NCI-H2227 treated with DMSO at 0.1 percent for 48 hours (cell line): ENCODE measurements at places on chromosomes 2 and 18.
A peak's percentile ranks its signal among the peaks of the same experiment; 100 is the strongest.

DNA sequence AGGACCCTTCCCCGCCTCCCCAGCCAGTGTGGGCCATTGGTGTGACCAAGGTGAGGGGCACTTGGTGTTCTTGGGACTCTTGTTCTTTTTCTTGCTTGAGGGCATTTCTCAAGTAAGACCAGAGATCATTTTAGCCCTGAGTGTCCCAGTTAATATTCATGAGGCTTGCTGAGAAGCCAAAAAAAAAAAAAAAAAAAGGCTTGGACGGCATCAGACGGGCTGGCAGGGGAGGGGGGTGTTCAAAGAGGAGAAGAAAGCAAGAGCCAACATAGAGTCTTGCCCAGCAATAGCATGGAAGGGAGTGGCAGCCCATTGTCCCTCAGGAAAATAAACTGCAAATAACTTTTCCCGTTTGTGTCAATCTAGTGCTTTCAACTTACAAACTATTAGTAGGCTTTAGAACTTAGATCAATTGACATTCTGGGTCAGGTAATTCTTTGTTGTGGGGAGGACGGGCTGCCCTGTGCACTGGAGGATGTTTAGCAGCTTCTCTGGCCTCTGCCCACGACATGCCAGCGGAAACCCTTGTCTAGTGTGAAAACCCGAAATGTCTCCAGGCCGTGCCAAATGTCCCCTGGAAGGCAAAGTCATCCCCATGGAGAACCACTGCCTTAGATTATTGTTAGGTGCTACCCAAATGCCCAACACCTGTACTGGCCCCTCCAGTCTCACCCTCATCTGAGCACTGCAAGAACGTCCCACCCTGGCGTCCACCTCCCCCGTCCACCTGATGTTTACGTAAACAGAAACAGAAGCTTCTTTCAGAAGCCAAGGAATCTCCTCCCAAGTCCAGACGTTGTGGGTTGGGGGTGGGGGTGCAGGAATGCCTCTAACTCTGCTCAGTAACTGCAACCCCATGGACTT is 163.4 kb downstream of the BCL2 start:
- no peak for DNase-seq

- no peak for DNase-seq
Observed at GRCh38 chr2:127726158-127726880, 25.0 kb downstream of the SFT2D3 start.

GRCh38 chr18:48405978-48406377 is 3.2 kb downstream of the ZBTB7C start:
- DNase-seq, result no peak

DNA sequence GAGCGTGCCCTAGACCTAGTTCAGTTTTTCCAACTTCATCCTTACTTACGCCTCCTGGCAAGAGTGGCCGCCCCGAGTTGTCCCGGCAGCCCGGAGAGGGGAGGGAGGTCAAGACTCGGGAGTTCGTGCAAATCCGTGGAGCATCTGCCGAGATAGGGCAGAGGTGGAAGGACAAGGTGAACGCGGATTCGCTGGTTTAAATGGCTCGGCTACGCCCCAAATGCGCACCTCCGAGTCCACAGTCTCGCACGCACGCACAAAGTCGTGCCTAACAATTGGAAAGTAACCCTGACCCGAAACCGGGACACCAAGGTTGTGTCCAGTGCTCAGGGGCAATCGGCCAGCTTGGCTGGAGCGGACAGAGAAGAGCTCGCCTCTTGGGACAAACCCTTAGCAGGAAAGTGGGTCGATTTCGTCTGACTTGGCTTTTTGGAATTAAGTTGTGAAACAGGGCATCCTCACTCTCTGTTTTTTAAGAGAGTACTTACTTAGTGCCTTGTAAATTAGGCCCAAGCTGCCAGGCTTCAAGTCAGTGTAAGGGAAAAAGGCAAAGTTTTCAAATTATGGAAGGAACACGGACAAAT is 726 bp upstream of the SS18 start:
- no peak for DNase-seq

GRCh38 chr18:39415471-39415870 is 1849.9 kb upstream of the CELF4 start:
- DNase-seq, result no peak

DNA sequence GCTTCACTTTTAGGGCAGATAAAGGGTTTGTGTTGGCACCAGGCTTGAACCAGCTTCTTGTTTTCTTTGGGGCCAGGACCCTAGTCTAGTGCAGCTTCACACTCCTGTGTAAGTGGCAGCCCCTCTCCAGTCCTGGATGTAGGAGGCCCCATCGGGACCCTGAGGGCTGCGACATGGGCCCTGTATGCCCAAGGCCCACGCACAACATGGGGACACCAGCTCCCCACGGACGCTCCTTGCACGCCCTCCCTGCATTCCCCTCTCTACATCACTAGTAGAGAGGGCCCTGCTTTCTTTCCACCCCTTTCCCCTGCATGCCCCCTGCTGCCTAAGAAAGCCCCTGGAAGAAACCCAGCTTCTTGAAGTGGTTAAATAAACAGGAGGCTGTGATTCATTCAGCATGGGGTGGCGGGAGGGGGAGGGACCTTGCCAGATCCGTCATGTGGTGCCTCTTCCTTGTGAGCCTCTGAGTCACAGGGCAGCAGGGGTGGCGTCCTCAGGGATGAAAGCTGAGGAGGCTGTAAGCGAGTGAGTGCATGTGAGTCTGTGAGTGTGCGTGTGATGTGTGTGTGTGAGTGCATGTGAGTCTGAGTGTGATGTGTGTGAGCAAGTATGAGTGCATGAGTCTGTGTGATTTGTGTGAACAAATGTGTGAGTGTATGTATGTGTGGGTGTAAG is 42.5 kb downstream of the COPS8 start:
- no peak for DNase-seq

- no peak for DNase-seq
Observed at GRCh38 chr2:147255812-147256211, 589.0 kb upstream of the ACVR2A start.

DNA sequence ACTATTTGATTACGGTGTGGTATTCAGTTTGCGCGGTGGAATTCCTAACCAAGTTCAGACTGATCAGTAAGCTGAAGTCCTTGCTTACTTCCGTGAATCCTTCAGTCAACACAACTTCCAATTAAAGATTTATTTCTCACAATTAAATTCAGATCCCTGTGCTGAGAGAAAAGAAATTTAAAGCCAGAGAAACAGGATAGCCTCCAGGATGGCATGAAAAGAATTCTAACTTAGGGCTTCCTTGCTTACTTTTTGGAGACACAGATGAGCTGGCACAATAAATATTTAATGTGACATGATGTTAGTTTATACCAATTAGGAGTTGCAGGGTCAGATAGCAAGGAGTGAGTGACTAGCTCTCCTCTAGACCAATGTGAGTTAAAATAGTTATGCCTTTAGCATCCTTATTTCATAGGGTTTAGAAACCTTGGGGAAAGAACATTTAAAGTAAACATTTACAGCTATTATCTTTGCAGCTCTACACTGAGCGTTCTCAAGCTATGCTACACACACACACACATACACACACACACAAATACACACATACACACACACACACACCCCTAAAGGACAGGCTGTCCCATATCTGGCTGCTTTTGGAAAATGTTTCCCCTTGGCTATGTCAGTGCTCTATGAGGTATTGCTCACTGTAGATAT is 151.0 kb downstream of the TRIB2 start:
- DNase-seq, result no peak

- DNase-seq, result no peak
Observed at GRCh38 chr2:134683561-134684112, 35.2 kb downstream of the TMEM163 start.

DNA sequence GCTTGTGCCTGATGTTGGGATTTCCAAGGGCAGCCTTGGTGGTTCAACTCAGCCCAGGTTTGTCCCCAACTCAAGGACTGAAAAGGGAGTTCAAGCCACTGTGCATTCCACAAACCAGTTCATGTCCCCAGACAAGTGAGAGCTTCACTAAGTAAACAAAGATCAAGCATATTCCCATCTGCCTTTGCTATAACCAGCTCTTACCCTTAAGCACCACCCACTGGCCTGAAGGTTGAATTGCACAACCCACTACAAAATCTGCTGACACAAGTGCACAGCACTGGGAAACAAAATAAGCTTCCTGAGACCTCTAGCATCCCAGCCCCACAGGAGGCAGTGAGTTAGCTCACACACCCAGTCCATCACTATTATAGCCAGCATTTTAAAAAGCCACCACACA is 516.7 kb downstream of the NR4A2 start:
- DNase-seq, result no peak

DNA sequence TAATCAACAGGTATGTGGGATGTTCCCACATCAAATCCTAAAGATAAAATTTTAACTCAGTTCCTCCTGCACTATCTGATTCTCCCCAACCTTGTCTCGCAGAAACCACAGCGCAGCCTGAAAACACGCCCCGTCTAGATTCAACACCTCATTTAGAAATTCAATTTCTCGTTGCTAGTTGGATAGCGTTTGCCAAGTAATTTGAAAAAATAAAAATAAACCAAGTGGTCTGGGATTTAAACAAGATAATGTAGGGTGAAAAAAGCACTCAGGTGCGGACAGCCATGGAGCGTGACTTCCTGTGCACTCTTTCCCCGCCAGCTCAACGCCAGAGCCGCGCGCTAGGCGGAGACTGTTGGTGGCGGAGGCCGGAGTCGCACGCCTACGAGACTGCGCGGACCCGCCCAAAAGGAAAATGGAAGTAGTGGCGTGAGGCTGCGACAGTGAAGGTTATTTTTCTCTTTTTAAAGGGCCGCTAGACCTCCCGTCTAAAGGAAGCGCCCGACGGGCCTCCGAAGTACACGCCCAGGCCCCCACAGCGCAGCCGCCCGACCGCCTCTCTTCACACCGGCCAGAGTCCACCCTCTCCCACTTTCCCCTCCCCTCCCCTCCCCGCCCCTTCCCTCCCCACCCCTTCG is 615 bp upstream of the CCNT2 start:
- DNase-seq, result peak; percentile 100

GRCh38 chr2:172674034-172674967 is 61.3 kb upstream of the RAPGEF4 start:
- DNase-seq, result no peak
